ENCODE measurements at places on chromosomes 1 and 21.

GRCh38 chr21:28099001-28099705 lies 893.5 kb downstream of the LTN1 start:
- DNase-seq = no peak

DNA sequence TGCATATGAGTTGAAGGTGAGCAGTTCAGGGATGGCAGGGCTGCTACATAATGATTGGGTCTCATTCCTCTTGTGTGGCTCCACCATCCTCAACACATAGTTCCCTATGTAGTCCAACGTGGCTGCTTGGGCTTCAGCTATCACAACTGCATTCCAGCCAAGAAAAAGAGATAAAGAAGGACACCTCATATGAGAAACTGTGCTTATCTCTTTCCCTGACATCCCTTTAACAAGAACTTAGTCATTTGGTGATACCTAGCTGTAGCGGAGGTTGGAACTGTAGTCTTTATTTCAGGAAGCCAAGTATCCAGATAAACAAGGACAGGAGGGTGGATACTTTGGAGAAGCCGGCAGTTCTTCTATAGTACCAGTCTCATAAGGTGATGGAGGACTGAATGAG lies 42.7 kb upstream of the DNASE2B start:
- no peak for DNase-seq

DNA sequence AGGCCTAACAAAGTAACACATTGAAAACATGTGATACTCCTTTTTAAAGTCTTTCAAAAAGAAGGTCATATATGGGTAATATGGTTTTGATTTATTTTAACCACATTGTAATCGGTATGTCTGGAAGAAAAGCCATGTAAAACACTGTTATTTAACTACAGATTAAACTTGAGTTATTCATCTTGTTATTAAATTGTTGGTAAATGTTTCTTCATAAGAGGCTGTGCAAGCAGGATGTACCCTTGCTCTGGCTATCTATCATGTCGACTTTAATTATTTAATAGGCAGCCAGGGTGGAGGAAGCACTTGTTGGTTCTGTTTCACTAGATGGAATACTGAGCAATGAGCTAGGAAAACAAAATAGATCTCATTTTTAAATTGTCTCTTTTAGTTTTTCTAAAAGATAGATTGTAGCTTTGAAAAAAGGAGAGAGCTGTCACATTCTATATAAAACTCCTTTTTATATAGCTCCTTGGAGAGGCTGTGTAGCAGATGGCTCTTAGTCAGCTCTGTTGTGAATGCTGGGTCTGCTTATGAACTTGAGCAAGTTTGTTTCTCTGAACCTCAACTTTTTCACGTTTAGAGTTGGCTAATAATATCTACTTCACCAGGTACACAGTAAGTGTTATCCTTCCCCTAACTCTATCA lies 39.5 kb downstream of the LRRC8B start:
- DNase-seq = no peak

GRCh38 chr1:166145499-166145898 lies 21.3 kb downstream of the FAM78B start:
- DNase-seq = no peak

DNA sequence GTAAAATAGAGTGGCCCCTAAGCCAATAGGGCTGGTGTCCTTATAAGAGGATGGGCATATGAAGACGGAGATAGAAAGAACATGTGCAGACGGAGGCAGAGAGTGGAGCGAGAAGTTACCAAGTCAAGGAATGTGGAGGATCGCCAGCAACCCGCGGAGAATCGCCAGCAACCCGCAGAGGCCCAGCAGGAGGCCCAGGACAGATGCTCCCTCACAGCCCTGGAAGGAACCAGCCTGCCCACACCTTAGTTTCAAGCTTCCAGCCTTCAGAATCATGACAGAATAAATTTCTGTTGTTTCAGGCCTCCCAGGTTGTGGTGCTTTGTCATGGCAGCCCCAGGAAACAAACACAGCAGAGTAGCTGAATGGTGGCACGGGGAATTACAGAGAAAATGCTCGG lies 9.6 kb downstream of the CLDN14 start:
- DNase-seq = no peak

DNA sequence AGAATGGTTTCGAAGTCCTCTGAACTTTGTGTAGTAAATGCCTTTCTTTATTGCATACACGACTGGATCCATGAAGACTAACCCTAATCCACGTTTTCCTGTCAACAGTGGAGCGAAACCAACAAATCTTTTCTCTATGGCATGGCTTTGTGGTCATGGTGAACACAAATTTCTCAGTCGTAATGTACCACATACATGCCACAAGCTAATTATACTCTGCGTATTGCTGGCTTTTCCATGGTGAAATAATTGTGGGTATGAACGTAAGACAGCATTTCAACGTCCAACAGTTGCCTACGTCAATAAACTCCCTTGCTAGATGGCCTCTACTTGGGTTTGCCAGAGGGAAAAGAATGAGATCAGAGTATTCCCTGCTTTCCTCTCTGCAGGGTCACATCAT lies 27.5 kb downstream of the INTS7 start:
- peak; percentile 39 for DNase-seq

GRCh38 chr1:183517401-183517800 lies 45.1 kb downstream of the SMG7 start:
- no peak for DNase-seq

GRCh38 chr1:183841950-183842794 lies 37.3 kb downstream of the RGL1 start:
- peak; percentile 63 for DNase-seq

DNA sequence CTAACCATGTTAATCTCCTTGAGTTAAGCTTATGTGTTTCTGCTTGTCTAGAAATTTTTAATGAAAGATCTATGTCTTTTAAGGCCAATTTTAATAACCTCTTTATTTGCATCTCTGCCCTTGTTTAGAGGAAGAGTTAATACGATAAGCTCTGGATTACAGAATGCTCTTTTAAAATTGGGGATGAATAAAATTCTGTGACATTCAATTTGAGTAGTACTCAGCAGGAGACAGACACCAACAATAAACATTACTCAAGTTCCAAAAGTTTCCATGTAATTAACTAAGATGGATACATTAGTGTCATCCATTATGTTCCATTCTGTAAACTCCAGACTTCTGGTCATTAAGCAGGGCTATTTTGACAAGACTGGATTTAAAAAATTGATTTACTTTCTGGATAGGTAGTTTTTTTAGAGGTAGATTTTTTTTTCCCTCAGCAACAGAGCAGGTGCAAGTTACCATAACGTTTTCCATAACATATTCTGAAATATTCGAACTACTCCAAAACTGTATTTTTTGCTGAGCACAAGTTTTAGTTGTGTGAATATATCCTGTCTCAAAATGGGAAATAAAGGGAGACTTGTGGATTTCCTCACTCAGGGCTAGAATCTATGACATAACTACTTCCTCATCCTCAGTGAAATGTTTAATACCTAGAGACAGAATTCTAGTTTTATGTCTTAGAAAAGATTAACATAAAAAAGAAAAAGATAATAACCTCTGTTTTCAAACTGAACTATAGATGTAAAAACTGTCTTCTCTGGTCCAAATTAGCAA lies 221.7 kb downstream of the NEGR1 start:
- DNase-seq = no peak

DNA sequence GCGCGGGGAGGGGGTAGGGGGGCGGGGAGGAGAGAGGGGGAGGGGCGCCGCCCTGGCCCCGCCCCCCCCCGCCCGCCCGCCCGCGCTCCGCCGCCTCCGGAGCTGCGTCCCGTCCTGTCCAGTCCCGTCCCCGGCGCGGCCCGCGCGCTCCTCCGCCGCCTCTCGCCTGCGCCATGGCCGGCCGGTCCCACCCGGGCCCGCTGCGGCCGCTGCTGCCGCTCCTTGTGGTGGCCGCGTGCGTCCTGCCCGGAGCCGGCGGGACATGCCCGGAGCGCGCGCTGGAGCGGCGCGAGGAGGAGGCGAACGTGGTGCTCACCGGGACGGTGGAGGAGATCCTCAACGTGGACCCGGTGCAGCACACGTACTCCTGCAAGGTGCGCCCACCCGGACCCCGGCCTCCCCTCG lies at the start of gene AGRN:
Gene AGRN (plus strand): TSS at position 121 of the 405 bp plus-strand sequence. CDS start 53 bp downstream, at position 174.
- no peak for DNase-seq

- DNase-seq = no peak
Observed at GRCh38 chr1:230293390-230293700, 132.8 kb downstream of the PGBD5 start.

DNA sequence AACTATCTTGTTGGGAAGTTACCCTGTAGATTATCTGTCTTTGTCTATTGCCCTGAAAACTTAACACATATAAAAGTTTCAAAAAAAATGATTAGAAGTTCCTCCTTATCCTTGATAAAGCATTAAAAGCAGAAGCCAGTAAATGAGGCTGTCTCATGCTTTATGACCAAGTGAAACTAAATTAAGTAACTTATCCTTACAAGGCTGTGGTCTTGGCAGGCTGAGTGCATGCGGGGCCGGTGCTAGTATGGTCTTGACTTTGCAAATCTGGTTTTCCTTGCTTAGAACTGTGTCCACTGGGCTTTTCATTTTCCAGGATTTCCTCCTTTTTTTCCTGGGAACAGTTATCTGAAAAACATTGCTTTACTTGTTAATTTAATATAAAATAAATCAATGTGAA lies 43.1 kb downstream of the PCNX2 start:
- peak; percentile 55 for DNase-seq

- DNase-seq = no peak
Observed at GRCh38 chr1:43007377-43008114, 48.9 kb upstream of the SLC2A1 start.

- DNase-seq = no peak
Observed at GRCh38 chr1:206866062-206866461, 639 bp downstream of the IL20 start.

- DNase-seq = no peak
Observed at GRCh38 chr1:157955857-157956256, 37.6 kb upstream of the KIRREL1 start.

DNA sequence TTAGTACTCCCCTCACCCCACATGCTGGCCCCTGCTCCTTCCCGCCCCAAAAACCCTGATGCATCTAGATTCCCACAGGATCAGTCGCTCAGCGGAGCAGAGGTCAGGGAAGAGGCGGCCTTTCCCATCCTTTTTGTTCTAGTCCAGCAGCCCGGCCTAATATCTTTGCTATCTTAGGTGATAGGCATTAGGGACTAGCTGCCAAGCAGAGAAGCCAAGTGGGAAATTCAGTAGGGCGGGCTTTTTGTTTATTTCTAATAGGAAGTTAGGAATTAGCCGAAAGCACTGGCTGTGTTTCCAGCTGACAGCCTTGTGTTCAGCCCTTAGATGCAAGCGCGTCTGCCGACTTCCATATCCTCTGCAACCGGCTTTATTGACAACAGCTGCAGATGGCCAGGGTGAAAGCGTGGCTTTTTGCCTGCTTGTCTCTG lies 59.0 kb upstream of the BCAR3 start:
- no peak for DNase-seq

- no peak for DNase-seq
Observed at GRCh38 chr1:59997479-59998115, 71.0 kb upstream of the CYP2J2 start.

DNA sequence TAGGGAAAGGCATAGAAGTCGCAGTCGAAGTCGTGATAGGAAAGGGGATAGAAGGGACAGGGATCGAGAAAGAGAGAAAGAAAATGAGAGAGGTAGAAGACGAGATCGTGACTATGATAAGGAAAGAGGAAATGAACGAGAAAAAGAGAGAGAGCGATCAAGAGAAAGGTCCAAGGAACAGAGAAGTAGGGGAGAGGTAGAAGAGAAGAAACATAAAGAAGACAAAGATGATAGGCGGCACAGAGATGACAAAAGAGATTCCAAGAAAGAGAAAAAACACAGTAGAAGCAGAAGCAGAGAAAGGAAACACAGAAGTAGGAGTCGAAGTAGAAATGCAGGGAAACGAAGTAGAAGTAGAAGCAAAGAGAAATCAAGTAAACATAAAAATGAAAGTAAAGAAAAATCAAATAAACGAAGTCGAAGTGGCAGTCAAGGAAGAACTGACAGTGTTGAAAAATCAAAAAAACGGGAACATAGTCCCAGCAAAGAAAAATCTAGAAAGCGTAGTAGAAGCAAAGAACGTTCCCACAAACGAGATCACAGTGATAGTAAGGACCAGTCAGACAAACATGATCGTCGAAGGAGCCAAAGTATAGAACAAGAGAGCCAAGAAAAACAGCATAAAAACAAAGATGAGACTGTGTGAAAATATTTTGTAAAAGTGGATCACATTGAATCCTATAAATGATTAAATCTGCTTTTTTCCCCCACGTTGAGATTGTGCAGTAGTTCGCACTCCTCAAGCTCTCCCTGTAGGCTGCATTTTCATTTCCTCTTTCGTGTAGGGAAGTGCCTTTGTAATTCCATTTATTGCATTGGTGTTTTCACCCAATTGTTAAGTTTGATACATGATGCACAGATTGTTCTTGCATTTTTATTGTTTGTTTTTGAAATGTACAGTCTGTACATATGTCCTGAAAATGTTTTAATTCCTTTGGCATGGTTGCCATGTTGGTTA lies 7.5 kb downstream of the PRPF38B start:
- DNase-seq = no peak

GRCh38 chr1:153354515-153355193 lies 3.0 kb upstream of the S100A9 start:
- DNase-seq = no peak

DNA sequence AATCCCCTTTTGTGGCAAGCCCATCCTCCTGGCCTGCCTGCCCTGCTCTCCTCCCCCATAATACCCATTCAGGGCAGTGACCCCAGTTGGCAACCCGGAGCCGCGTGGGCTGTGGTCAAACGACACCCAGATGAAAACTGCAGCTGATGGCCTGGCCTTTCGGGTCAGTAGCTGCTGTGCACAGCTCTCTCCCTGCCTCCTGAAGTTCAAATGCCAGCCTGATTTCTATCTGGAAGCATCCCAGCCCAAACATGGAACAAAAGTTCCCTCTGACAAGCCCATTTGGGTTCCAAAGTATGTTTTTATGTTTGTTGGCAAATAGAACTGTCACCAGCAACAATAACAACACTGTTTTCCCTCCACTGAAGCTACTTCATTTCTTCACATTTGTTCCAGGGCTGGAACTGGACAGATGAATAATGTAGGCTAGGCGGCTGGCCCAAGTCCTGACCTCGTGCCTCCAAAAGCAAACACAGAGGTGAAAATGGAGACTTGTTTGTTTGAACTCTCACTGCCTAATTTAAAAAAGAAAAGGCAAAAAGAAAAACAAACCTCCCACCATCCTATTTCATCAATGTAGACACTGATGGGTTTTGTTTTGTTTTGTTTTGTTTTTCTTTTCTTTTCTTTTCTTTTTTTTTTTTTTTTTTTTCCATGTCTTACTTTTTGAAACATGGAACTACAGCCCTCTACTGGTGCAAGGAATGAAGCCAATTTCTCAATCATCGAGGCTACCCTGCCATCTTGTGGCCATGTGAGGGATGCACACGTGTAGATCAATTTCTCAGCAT lies 179.0 kb downstream of the ADSS2 start:
- peak; percentile 82 for DNase-seq

DNA sequence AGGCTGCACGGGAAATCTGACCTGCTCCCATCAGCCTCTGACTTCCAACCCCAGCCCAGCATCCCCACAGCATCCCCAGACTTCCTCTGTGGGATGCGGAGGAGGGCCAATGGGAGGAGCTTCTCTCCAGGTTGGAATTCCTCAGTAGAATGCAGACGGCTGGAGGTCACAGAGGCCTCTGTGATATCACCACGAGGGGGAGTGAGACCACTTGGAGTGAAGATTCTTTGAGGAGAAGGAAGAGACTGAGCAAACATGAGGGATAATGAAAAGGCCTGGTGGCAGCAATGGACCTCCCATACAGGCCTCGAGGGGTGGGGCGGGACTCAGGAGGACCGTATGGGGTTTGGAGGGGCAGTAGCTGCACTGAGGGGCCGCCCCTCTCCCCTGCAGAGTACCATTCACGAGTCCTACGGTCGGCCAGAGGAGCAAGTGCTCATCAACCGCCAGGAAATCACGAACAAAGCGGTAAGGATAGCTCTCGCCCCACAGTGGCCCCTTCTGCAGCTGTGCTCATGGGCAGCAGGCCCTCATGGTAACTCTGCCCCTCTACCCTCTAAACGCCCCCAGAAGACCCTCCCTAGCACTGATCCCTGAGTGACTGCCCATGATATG lies at the start of gene CATSPER4:
Gene CATSPER4 (plus strand): TSS at position 230 of the 615 bp plus-strand sequence. CDS start 26 bp downstream, at position 256.
- peak; percentile 12 for DNase-seq

Data from Jurkat, Clone E6-1 (cell line).